Activated CD8-positive, alpha-beta T cell treated with anti-CD3 and anti-CD28 coated beads for 36 hours (primary cell): ENCODE measurements at places on chromosomes 16 and 17. TPM values are rescaled to one million over a fixed set of nuclear protein-coding genes. Genes with fewer than 3 reads are reported as not detected.

Gene ULK2
- 6.3 TPM for total RNA-seq

Gene TEKT1
- not detected for total RNA-seq

DNA sequence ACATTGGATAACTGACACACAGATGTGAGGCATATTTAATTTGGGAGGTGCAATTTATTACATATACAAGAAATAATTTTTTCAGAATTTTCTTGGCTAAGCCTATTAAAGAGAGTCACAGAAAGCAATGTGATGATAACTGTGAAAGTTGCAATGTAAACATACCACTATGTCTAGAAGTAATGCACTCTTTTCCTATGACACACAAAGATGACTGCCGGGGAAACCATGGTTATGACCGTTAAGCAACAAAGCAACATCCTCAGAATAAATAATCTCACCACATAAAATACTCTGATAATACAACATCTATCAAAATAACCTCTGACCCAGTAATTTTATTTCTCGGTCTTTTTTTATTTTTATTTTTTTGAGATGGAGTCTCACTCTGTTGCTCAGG lies 10.5 kb upstream of the QRICH2 start:
- no peak for DNase-seq

Gene SLC26A11
- total RNA-seq: 1.7 TPM

DNA sequence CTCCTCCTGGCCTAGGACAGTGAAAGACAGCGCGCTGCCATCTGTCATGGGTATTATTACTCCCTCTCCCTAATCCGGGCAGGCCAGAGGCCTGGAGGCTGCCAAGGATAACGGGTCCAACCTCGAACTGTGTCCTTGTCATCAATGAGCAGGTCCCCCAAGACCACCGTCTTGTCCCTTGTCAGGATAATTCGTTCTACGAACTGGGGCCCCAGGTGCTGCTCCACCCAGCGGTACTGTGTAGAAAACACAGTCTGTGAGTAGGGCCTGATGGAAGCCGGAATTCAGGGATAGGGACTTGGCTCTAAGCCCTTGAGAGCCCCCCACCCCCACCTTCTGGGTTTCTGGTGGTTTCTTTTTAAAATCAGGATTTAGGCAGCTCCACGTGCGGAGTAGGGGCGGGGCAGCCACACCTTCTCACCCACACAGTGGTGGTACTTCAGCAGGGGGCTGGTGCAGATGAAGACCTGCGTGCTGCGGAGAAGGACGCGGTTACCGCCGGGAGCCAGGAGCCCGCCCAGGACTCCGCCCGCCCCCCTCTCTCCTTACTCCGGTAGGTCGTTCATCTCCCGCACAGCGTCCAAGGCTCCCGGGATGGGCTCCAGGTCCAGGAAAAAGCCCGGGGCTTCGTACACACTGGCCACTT lies 787 bp downstream of the NT5C start:
- DNase-seq: peak; percentile 68

Gene MYH8
- not detected for total RNA-seq

Gene SRCIN1
- 1.1 TPM for total RNA-seq
